Stimulated activated naive CD4-positive, alpha-beta T cell treated with Interleukin-2 at 50 U/mL for 16 hours (primary cell): ENCODE measurements at places on chromosomes 3 and 15.
A peak's percentile ranks its signal among the peaks of the same experiment; 100 is the strongest.

DNA sequence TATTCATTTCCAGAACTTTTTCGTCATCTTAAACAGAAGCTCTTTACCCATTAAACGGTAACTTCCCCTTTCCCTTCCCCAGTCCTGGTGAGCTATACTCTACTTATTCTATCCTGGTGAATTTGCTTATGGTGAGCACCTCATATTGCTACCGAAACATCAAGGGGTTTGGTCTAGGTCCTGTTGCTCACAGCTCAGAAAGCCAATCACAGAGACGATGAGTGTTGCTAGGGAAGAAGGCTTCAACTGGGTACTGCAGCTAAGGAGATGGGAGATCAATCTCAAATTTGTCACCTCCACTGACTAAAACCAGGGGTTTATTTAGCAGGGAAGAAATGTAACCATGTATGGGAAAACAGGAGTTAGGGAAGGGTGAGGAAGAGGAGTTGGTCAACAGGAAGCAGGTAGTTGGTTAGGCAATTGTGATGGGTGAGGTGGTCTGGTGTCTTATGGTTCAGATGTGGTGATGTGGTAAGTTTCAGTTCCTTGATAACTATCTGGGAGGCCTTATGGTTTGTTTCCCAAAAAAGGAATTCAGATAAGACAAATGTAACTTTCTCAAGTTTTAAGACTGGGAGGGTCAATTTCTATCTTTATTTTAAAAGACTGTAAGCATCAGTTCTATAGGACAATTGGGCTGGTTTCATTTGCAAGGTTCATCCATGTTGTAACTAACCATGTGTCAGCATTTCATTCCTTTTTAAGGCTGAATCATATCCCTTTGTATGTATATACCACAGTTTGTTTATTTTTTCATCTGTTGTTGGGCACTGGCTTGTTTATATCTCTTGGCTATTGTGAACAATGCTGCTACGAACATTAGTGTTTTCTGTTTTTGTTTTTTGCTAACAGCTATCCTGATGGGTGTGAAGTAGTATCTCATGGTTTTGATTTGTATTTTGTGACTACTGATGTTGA, 24.3 kb downstream of the ARHGAP11B start:
- no peak for DNase-seq

DNA sequence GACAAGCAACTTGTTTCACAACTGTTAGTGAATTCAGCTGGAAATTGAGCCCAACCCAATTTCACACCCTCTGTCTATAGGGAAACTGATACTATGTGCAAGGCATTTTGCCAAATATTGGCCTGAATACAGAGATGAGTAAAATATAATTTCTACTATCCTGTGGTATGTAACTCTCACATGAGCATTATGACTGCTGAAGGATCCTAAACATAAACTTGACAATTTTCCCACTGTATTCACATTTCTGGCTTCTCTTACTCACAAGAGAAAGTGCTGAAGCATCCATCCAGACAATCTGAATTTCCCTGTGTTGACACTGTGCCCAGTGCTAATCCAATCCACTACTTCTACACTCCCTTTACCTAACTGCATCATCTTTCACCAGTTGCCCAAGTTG, 28.4 kb downstream of the SERPINI2 start:
- DNase-seq = no peak

- DNase-seq = no peak
These were observed 332.7 kb downstream of the PDCD6IP start for GRCh38 chr3:34131091-34131490.

DNA sequence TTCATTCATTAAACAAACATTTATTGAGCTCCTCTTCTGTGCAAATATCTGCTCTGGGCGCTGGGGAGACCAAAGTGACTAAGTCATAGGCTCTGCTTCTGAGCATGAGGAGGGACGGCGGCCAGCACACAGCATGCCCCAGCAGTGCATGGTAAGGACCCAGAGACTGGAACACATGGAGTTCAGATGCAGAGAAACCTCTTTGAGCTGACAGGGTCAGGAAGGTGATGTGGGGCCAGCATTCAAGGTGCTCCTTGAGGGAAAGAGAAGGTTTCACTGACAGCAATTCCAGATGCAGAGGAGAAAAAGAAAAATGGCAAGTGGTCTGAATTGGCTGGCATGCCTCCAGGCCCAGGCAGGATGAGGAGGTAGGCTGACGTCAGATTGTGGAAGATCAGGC, 234.5 kb downstream of the UACA start:
- DNase-seq = no peak

GRCh38 chr3:14627815-14628214, 23.7 kb upstream of the CCDC174 start:
- no peak for DNase-seq

DNA sequence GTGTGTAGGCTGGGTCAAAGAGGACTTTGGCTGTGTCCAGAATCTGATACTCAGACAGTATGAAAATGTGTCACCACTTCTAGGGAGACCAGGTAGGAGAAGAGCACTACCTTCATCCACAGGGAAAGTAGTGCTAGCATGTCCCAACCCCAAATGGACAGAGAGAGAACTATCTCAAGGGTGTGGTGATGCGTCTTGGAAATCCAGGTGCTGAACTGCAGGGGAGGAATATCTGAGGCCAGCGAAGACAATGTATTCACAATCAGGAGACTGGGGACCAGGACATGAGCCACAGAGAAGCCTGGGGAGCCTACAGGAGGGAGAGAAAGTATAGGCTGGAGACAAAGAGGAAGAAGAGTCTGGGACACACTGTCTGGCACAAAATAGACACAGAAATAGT, 152.0 kb upstream of the WNT5A start:
- DNase-seq = no peak

GRCh38 chr15:69782809-69783208, 314.9 kb downstream of the TLE3 start:
- no peak for DNase-seq

GRCh38 chr3:13728487-13728886, 151.4 kb downstream of the WNT7A start:
- no peak for DNase-seq

- no peak for DNase-seq
These were observed 147.4 kb upstream of the SMAD3 start for GRCh38 chr15:66917904-66918448.

DNA sequence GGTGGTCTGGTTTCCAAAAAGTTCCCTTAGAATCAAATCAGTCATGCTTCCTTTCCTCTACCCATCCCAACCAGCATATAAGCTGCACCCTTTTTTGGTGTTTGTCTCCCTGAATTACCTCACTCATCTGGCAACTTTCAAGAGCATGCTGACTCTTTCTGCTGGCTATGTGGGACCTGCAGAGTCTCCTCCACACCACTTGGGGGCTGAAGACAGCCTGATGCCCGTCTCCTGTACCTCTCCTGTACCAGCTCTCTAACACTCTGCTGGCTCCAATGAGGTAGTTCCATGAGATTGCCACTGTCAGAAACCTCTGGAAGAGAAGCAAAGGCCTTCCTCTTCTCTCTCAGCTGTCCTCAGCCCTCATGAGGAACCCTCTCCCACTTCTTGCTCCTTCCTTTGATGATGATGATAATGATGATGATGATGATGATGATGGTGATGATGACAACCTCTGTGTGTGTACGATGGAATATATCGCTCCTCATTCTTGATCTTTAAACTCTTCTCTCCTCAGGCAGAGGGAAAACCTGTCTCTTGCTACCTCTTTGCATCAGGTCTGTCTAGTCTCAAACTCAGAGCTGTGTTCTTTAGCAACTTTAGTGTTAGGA, 257.5 kb downstream of the ZNF621 start:
- no peak for DNase-seq

DNA sequence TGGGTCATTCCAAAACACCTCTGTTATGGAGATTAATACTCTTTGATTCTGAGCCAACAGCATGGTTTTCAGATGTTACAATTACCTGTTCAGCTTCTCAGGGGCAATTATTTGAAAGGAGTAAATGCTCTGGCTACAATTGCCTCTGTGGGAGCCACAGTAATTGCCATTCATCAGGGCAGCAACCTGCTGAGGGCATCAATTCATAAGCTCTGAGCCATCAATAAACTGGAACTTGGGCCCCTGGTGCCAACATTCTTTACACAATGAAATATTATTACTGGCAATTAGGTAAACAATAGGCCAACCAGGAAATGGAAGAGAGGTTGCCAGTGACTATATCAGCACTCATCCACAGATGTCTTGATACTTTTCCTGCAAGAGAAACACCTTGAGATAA, 660.8 kb downstream of the MECOM start:
- DNase-seq = no peak

- DNase-seq = no peak
These were observed 813.6 kb upstream of the ALCAM start for GRCh38 chr3:104553121-104553520.

DNA sequence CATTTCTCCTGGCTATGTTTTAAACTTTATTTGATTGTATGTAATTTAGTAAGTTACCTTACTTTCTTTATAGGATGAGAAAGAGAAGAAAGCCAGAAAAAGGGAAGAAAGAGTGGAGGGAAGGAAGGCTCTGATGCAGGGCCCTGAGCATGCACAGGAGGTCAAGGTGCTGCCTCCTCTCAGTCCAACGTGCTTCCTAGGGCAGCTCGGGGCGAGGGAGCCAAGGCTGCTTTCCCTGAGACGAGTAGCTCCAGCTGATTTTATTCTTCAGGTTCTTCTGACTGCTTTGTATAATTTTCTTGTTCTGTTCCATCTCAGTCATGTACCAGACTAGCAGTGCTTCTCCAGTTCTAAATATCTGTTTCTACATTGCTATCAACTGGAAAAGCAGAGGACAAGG, 3.4 kb downstream of the CORO2B start:
- DNase-seq = no peak

DNA sequence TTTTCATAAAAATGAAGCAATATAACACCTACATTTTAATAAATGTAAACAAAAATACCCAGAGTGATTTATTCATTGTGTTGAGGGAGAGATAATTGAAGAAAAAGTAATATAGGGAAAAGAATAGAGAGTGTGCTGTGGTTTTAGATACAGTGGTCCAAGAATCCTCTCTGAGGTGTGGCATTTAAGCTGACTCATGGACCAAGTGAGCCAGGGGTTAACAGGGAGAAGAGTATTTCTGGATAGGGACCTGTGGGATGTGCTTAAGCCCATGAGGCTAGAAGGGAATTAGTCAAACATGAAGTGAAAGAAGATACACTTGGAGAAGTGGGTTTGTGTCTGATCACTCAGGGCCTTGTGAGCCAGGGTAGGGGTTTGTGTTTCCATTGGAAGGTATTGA, 680.7 kb upstream of the GRM7 start:
- DNase-seq = no peak

DNA sequence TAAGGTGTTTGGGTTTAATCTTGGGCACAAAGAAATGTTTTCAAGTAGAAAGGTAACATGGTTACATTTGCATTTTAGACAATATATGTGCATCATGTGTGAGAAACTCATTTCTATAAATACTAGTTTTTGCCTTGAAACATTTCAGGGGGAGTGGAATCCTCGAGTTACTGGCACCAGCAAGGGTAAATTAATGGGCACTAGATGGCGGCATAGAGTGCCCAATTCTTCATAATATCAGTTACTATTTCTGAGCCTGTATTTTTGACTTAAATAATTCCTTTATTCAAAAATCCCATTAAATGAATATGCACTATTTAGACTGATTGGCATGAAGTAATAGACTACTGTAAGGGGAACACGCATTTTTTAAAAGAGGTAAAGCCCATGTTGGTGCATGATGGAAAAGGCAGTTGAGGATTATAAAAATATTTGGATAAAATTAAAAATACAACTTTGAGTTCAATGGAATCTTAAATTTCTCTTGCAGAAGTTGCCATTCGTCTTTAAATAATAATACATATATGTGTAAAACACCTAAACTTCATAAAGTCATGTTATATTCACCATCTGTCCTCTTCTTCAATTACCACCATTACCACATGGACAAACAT, 106.3 kb downstream of the ZBTB20 start:
- peak; percentile 20 for DNase-seq

DNA sequence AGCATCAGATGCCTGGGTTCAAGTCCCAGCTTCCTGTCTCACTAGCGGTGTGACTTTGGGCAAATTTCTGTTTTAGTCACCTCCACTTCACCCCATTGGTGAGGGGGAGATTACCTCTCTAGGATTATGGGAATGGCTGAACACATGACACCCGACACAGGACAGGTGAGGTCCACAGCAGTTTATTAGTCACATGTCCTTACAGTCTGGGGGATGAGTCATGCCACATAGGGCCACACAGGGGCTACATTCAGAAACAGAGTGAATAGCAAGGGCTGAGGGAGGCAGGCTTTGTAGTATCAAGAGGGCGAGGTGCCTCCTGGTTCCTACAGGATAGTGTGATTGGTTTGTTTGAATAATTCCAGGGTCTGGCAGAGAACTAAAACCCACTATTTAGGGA, 15.2 kb upstream of the ITGA11 start:
- no peak for DNase-seq

DNA sequence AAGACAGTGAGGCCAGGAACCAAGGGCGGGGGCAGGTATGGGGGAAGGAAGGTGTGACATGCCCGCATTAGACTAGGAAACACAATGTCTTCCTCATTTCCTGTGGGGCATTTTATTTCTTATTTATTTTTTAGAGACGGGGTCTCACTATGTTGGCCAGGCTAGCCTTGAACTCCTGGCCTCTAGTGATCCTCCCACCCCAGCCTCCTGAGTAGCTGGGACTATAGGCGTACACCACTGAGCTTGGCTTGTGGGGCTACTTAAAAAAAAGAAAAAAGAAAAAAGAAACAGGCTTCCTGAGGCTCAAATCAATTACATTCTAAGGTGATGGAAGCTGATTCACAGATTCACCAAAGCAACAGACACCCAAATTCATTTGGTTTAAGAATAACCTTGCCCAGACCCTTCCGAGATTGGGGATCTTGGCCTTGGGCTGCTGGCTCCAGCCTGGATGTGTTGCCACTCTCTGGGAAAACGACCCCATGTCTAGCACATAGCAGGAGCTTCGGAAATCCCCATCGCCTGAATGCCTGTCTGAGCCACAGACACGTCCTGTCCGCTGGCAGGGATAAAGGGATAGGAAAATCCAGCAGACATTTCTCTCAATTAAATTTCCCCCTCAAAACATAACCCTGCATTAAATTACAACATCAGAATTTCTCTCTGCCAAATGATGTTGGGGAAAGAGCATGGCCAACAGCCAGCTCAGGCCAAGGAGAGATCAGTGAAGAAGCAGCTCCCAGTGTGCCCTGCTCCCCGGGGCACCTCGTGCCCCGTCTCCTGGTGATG, 13.0 kb downstream of the CPN2 start:
- no peak for DNase-seq

DNA sequence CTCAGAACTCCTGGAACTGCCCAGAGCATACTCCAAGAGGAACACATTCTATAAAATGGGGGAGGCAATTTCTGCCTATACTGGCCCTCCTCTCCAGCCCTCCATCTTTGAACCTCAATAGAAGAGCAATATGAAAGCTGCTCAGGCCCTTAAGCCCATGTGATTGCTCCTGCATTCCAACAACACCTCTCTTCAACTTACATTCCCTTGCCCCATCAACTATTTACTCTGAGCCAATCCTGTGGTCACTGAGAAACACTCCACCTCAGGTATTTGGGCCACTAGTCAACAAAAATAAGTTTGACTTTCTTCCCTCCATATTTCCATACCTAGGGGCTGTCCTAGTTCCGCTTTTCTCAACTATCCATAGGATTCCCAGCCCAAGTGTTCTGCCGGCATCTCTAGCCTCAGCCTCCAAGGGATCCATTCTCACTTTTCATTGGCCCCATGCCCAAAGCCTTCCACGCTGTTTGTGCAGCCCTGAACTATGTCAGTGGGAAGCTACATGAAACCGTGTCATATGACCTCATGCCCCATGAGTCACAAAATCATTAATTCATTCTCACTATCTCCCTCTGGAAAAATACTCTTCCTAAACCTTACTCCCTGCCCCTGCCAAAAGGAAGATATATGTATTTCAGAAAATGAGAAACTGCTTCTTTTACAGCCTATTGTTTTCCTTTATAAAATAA, 61.6 kb downstream of the GJD2 start:
- no peak for DNase-seq

- DNase-seq = no peak
These were observed 41.6 kb downstream of the ACAN start for GRCh38 chr15:88844749-88845386.
